Nucleus accumbens (tissue), 56 donors: ENCODE measurements at places on chromosomes 11 and 22.

DNA sequence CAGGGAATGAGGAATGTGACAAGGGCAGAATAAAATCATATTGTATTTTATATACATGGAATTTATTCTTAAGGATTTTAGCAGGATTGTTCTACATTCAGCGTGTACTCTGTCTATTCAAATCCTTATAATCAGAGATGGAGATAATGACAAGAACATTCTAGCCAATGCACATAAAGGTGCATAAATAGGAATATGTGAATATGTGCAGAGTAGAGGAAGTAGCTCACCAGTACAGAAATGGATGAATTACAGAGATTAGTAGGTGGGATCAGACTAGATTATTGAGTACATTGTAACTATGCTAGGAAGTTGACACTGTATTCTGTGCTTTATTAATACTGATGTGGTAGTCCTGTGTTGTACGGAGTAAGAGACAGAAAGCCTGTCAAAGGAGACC lies 1308.8 kb downstream of the FAM181B start:
- DNase-seq = no peak

GRCh38 chr11:130561441-130561881 lies 113.0 kb downstream of the ADAMTS15 start:
- no peak for DNase-seq

GRCh38 chr11:68842427-68843051 lies 823 bp upstream of the CPT1A start:
- no peak for DNase-seq

DNA sequence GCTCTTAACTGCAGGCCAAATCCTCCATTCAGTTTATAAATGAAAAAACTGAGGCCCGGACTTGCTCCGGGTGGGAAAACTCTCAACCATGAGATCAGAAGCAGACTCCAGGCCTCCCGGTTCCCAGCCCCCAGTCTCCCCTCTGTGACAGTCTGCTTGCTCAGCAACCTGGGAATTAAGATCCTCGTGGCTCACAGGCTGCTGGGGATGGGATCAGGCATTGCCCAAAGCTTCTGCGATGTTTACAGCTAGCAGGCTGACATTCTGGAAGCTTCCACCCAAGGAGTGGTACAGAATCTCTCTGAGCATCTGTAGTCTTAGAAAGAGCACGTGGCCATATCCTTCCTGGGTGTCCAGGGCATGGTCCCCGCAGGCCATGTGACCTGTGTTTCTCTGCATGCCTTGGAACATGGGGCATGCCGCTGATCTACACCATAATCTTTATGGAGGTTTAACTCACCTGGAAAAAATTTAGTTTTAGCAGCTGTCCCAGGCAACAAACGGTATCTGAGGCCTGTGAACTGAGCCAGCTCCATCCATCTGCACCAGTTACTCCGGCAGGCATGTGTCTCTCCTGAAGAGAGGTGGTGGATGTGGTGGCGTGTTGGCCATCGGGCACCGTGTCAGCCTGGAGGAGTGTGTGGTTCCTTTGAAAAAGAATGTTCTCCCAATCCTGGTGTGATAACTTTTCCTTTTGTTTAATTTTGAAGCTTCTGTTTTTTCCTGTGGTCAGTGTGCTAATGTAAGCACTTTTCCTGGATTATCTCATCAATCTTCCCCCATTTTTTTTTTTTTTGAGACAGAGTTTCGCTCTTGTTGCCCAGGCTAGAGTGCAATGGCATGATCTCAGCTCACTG lies 7.9 kb downstream of the FBLN1 start:
- DNase-seq = no peak

DNA sequence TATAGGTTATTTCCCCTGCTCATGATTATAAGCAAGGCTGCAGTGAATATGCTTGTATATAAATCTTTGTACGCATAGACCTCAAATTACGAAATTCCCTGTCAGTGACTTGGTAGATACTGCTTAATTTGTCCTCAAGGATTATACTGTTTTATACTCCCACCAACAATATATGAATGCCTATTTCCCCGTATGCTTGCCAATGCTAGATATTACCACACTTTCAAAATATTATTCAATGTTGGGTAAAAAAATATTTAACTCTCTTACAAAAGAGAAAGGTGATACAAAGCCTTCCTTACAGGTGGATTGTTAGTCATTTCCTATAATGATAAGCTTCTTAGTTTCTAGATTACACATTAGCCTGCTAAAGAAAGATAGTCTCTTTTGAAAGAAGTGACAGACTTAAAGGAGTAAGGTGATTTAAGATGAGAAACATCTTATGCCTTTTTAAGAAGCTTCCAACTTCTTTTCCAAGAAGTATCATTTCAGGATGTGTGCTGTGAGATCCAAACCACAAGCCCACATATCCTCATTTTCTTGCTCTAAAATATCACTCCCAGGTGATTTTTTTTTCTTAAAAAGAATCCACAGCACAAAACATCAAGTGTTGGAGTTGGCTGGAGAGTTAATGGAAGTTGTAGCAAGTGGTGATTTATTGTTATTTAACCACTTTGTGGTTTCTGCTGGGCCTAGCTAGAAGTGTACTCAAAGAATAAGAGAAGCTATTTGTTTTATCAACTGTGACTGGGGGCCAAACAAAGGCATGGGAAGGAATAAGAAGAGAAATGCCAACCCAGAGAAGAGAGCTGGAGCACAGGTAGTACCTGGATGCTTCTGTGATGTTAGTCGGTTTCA lies 59.2 kb downstream of the BARX2 start:
- DNase-seq = no peak

DNA sequence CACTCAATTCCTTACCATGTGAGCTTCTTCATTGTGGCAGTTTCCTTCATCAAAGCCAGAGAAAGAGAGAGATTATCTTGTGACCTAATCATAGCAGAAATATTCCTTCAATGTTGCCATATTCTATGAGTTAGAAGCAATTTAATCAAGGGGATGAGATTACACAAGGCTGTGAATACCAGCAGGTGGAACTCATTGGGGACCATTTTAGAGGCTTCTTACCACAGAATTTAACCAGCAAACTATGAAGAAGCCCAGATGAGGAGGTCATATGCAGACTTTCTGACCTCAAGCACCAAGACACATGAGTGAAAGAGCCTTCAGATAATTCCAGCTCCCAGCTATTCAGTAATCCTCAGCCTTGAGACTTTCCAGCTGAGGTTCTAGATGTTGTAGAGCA lies 51.3 kb downstream of the ADM start:
- DNase-seq = no peak

DNA sequence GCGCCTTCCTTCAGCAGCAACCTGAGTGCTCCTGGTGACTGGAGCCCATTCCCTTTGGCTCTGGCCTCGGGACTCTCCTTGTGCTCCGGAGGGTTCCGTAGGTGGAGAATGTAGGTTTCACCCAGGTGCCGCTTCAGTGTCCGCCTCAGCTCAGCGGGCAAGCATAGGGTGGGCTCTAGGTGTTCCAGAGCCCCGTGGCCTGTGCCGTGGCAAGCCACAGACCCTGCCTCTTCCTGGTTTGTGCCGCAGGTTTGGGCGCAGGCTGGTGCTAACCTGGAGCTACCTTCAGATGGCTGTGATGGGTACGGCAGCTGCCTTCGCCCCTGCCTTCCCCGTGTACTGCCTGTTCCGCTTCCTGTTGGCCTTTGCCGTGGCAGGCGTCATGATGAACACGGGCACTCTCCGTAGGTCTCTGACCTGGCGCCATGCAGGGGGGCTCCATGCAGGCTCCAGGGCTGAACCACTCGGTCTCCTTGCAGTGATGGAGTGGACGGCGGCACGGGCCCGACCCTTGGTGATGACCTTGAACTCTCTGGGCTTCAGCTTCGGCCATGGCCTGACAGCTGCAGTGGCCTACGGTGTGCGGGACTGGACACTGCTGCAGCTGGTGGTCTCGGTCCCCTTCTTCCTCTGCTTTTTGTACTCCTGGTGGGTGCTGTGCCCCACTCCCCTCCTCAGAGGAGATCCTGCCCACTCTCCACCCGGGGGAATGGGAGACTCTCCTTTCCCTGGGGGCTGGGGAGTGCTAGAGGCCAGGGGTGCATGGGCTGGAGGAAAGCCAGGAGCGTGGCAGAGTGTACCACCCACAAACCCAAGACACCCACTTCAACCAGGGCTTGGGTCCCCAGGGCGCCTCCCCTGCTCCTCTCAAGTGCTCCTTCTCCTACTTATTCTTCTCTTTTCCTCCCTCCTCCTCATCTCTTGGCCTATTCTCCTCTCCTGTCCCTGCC lies 2.4 kb downstream of the SLC22A12 start:
- no peak for DNase-seq

DNA sequence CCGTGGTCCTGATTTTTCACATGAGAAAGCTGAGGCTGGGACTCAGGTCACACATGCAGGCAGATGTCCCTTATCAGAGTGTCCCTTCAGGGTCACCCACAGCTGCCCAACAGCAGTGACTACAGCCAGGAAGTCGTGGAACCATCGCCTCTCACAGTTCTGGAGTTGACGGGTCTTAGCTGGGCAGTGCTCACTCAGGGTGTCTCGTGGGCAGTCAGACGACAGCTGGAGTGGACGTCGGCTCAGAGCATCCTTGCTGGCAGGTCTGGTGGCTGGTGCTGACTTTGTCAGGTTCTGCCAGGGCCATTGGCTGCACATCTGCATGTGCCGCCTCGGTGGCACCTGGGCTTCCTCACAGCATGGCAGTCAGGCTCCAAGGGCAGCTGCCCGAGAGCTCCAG lies 35.6 kb upstream of the TH start:
- DNase-seq = no peak

DNA sequence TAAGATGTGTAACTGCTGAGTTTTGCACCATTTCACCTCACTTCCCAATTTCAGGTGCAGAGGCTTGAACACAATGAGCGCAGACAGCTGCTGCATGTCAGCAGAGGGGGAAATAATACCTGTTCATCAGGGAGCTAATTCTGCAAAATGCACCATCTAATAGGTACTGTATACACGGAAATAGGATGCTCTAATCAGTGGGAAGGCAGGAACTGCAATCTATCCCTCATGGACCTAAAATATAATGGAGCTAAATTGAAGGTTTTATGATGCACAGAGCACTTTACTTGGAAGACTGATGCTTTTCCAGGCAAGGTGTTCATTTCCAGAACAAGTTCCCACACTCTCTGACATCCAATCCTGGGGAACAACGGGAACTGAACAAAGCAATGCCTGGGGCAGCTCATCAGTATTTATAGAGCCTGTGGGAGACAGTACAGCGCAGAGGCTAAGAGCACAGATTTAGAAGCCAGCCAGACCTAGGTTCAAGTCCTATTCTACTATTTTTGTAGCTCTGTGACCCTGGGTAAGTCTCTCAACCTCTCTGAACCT lies 78.5 kb downstream of the TENM4 start:
- DNase-seq = no peak

GRCh38 chr11:103798026-103798425 lies 238.4 kb upstream of the DDI1 start:
- no peak for DNase-seq

DNA sequence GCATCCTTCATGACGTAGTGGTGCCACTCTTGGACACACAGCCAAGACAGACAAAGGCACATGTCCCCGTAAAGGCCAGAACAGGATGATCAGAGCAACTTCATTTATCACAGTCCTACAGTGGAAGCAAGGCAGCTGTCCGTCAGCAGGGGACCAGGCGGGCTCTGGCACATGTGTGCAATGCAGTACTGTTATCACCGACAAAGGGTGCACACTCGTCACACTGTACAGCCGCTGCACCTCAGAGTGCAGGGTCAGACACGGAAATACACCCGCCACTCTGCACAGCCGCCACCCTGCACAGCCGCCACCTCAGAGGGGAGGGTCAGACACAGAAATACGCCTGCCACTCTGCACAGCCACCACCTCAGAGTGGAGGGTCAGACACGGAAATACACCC lies 13.4 kb upstream of the IL17REL start:
- DNase-seq = no peak
